Panc1 (cell line): ENCODE measurements at places on chromosomes 4 and X. TPM values are rescaled to one million over a fixed set of nuclear protein-coding genes. Genes with fewer than 3 reads are reported as not detected.

- DNase-seq, result no peak
Measured at GRCh38 chr4:5166377-5166776, 115.1 kb downstream of the STK32B start.

DNA sequence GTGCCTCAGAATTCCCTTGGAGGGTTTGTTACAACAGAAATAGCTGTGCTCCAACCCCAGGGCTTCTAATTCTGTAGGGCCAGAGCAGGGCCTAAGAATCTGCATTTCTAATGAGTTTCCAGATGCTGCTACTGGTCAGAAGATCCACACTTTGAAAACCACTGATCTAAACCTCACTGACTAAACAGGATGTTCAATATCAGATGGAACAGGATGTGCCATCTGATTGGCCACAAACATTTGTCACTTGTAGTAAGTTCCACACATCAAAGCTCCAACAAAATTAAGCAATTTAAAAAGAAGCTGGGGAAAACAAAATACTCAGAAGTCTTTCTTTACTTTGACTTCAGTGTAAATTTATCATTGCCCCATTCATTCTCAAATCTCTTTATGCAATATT is 14.3 kb downstream of the CASK start:
- no peak for DNase-seq

DNA sequence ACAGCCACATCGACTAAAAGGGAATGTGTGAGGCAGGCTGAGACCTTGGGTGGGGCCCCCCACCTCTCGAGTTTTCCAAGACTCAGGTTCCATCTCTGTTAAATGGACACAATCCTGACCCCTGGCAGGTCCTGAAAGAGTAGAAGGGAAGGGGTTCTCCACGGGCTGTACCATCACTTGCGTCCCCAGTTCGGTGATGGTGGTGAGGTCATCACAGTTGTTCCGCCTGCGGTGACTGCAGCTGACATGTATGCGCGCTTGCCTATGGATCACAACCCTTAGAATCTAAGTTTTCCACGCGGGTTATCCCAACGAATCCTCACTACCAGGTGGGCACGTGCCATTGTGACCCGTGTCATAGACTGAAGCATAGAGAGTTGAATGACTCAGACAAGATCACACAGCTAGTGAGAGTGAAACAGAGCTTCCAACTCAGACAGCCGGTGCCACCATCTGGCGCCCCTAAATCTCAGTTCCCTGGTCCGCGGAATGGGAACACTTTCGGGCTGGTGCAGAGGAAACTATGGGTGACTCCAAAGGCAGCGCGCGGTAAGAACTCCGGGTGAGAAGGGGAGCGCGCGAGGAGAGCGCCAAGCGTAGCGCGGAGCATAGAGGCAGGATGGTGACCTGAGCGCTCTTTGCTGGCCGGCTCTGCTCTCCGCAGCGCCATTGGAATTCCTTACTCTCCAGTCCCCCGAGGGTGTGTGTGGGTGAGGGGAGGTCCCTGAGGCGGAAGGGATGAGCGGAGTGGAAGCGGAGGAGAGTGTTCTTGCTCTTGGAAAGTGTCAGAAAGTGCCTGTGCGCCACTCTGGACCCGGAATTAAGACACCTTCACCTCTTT is 10.5 kb downstream of the MSX1 start:
- DNase-seq, result no peak

GRCh38 chrX:78957768-78958130 is 12.6 kb downstream of the P2RY10 start:
- no peak for DNase-seq

DNA sequence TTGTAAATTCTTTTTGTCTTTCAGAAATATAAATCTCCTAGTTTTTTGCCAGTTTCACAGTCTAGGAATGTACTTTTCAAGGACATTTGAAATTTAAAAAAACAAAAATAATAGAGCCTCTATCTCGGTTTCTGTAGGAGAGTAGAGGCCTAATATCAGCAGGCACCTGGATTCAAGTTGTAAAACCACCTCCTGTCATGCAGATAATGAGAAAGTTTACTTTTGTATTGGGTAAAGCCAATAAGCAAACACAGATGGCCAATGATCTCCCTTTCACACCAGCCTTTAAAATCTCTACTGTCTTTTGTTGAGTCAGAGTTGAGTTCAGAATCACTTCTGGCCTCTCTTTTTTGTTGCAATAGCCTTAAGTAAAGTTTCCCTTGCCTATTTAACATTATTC is 1499.9 kb downstream of the PCDH18 start:
- no peak for DNase-seq

- DNase-seq, result no peak
Measured at GRCh38 chr4:73874386-73874785, 5.2 kb downstream of the CXCL1 start.

The ODAM gene
- not detected for total RNA-seq

GRCh38 chr4:112150920-112151319 is 5.7 kb downstream of the FAM241A start:
- no peak for DNase-seq

DNA sequence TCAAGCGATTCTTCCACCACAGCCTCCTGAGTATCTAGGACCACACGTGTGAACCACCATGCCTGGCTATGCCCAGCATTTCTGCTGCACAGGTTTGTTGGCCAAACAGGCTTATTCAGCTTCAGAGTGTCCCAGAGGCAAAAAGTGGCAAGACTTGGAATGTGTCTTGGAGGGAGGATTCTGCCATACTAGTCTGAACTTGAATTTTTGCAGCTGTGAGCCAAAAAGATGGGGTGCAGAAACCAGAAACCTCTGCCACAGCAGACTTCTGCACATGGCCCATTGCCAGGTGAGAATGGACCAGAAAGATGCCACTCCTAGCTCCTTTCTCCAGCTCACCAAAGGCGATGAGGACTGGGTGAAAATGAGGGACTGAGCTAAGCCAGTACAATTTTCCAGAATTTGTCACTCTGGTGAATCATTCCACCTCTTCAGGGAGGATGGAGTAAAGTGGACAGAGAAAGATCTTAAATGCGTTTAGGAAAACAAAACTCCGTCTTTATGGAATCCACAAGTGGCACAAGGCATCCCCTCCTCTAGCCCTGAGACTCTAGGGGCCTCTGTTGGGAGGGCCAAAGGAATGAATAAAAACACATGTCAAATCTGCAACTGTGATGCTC is 369.1 kb upstream of the CLNK start:
- DNase-seq, result no peak

The ERCC6L gene
- total RNA-seq, result 17.3 TPM

The PITX2 gene
- total RNA-seq, result 0.44 TPM

The CYSLTR1 gene
- not detected for total RNA-seq
